Stimulated activated CD8-positive, alpha-beta memory T cell treated with anti-CD3 and anti-CD28 coated beads, Interleukin-7, amount 100 ng/mL, for 1 hour (primary cell): ENCODE measurements at places on chromosomes 12 and 14.

- no peak for DNase-seq
These were observed 65.7 kb downstream of the TNFAIP2 start for GRCh38 chr14:103188810-103189480.

DNA sequence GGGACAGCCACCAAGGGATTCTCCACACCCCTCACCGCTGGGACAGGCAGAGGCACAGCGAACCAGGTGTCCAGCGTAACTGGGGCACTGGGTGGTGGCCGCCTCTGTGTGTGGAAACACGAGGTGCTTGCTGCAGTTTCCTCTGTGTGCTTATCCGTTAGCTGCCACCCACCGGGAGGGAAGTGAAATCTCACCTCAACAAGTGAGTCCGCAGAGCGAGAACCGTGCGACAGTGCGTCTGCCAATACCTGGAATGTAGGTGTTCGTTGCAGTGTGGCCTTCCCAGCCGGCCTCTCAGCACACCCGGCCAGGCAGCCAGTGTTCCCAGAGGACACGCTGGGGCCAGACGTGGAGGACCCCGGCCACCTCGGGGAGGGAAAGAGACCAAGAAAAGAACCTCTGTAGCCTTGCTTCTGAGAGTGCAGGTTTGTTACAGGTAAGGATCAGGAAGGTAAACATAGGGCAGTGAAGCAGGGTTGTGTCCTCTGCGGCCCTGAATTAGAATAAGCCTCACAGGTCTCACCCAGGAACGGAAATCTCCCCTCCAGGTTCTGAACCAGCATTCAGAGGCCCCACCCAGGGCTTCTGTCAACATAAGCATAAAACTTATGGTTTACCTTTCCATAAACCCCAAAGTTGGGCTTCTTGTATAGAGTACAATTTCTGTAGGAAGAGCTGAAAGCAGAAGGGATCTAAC, 1.5 kb downstream of the BCL2L14 start:
- DNase-seq = no peak

GRCh38 chr12:63862187-63862968, 17.9 kb downstream of the SRGAP1 start:
- no peak for DNase-seq

GRCh38 chr12:19771858-19772257, 332.6 kb downstream of the AEBP2 start:
- no peak for DNase-seq

DNA sequence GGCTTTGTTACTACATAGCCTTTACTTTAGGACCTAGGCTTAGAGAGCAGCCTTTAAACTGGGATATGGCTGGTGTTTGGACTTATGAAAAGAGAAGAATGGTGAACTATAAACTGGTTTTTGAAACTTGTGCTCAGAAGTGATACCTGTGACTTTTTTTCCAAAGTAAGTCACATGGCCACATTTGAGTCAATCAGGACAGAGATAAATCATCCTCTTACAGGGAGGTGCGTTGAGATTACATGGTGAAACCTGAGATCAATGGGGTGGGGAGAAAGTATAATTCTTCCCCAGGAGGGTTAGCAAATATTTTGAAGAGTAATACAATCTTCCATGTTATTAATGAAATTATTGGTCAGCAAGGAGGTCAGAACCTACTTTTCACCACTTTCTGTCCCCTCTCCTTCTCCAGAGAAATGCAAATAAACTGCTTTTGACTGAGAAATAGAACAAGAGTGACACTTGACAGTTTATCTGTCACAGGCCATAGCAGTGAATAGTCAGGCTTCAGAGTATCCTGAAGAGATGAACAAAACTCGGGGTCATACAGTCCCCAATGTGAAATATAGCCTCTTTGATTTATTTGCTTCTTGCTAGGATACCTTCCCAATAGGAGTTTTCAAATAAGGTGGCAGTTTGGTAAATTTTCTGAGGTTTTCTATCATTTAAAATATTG, 11.1 kb upstream of the ZNF641 start:
- DNase-seq = no peak

- DNase-seq = peak; percentile 63
These were observed at the start of gene IL23A for GRCh38 chr12:56338308-56339157. IL23A (plus strand) TSS chr12:56338884; CDS start chr12:56339045, 161 bp downstream.

GRCh38 chr12:100243137-100243536, 23.7 kb downstream of the DEPDC4 start:
- no peak for DNase-seq
